Fibroblast of skin of left quadriceps (primary cell): ENCODE measurements at places on chromosomes 7 and 10.

DNA sequence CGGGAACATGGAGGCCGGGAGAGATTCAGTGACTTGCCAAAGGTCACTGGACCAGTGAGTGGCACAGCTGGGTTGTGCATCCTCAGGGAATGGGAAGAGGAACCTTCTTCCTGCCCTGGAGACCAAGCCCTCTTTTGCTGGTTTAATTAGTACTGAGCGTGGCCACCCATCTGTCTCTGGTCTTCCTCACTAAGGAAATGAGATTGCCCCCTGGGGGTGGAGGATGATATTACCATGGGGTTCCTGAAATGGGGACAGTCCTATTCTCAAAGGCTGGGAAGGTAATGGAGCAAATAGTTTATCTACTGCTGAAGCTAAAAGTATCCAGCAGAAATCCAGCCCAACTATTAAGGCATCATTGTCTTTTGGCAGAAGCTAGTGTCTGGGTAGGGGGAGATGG lies 98.6 kb upstream of the FGFR2 start:
- DNase-seq: no peak

GRCh38 chr10:124741922-124742412 lies 2.2 kb downstream of the FAM53B start:
- no peak for DNase-seq

DNA sequence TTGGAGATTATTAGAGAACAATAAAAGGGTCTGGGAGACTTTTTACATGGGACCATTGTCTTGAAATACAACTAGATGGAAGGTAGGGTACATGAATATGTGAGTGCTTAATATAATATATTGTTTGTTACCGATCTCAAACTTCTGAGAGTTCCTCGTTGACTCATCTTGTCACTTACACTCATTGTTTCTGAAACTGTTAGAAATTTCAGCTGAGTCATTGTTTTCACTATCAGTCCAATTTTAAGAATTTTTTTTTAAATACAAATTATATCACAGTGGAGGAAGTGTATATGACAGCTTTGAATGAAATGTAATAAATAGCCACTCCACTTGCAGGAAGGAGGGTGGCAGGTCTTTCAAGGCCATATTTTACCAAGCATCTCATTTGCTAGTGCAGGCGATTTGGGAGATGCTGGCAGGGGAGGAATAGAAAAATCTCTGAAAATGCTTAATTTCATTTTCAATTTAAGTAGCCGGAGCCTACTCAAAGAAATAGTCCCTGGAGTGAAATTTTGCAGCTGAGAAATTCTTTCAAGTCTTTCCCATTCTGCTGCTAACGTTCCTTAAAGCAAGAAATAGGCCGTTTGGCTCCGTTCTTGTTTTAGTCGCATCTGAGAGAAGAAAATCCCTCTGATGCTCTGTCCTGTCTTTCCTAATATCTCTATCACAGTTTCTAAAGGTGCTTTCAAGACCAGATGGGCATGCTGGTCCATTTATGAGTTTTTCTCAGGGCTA lies 1404.2 kb upstream of the CELF2 start:
- no peak for DNase-seq

GRCh38 chr7:45253368-45253767 lies 95.8 kb downstream of the RAMP3 start:
- no peak for DNase-seq

DNA sequence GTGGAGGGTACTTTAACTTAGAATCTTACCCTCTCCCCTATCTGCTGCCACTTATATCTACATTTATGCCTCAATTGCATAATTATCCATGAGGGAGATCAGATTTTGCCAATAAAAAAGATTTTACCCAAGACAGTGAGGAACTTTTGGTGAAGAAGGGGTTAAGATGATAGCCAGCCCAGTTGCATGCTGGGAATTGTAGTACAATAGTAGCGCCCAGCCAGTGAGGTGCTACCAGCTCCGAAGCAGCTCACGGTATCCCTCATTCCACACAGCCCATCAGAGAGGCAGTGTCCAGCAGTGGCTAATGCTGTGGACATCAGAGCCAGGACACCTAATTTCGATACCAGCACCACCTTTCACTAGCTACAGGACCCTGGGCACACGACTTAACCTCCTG lies 5.9 kb upstream of the LGI1 start:
- DNase-seq: no peak

- no peak for DNase-seq
Observed at GRCh38 chr10:84026821-84027257, 112.5 kb upstream of the GHITM start.

DNA sequence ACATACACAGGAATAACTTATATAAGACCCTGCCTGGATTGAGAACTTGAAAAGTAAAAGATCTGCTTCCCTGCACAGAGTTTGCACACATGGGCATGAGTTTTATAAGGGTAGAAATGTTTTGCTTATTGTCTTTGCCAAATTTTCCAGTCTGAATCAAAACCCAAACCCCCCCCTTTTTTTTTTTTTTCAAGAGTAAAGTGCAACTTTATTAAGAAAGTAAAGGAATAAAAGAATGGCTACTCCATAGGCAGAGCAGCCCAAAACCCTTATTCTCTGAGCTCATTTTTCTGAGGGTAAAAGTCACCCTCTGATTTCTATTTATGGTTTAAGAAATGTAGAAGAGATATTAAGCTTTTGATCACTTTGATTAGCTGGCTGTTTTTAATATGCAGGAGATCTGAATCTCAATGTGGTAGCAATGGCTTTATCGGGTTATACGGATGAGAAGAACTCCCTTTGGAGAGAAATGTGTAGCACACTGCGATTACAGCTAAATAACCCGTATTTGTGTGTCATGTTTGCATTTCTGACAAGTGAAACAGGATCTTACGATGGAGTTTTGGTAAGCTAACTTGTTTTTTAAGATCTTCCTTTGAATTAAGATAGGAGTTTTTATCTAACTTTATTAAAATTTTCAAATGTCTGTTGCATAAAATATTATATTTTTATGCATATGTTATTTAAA lies 18.7 kb downstream of the MIOS start:
- no peak for DNase-seq

DNA sequence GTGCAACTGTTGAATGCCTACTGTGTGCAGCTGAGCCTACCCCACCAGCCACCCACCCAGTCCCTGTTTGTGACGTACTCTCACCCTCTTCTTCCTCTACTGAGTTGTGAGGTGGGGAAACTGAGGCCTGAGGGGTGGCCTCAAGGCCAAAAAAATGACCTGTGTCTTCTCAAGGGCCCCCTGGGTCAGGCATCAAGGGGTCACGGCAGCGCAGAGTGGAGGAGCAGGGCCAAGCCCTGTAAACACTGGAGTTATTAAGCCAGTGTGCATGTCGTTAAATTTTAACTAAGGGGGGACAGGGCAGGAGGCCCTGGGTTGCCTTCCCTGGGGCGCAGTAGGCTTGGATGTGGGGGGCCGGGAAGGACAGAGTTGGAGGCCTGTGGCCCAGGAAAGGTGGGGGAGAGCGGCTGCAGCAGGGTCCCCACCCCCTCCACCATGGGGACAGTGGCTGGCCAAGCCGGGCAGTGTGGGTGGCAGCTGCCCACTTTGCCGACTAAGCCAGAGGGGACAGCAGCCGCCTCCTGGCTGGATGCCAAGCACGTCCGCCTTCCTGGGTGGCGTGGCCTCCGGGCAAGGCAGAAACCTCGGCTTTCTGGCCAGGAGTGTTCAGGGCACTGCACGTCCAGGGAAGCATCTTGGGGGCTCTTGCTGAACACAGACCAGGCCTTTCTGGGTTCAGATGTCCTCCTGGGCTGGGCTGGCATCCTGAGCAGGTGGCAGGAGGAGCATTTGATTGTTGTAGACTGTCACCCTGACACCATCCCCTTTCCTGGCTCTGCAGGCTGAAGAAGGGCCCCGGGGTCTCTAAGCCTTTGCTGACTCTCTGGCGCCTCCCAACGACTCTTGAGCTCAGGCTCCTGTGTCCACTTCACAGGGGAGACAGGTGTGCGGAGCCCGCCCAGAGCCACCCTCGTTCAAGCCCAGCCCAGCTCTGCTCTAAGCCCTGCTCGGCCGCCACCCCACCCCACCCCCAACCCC lies 1.9 kb downstream of the SLC29A4 start:
- DNase-seq: no peak

GRCh38 chr7:122140918-122141317 lies 3.1 kb downstream of the AASS start:
- no peak for DNase-seq

DNA sequence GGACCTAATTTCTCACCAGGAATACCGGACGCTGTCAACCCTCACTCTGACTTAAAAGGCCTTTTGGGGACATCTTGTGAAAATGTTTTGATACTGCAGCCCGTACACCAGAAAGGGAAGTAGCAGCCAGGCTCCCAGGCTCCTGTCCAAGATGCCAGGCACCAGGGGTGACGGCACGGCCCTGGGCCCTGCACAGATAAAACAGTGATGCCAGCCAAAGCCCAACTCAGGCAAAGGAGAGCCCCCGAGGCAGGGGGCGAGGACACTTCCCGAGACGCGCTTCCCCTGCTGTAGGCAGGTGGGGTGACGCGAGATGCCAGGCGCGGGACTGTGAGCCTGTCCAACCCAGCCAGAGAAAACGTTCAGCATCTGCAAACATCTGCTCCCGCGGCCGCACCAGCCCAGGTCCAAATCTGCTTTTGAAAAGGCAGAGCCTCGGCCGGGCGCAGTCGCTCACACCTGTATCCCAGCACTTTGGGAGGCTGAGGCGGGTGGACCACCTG lies 15.7 kb downstream of the ZFAND2A start:
- DNase-seq: no peak
